D721Med (cell line): ENCODE measurements at places on chromosomes 12 and 14.

- DNase-seq: no peak
Measured at GRCh38 chr12:41731061-41731460, 413.6 kb downstream of the GXYLT1 start.

GRCh38 chr12:110345176-110345661, 58.3 kb downstream of the ANAPC7 start:
- no peak for DNase-seq

GRCh38 chr12:67599691-67600090, 48.9 kb upstream of the DYRK2 start:
- no peak for DNase-seq

- no peak for DNase-seq
Measured at GRCh38 chr12:121279071-121279375, 17.5 kb downstream of the CAMKK2 start.

DNA sequence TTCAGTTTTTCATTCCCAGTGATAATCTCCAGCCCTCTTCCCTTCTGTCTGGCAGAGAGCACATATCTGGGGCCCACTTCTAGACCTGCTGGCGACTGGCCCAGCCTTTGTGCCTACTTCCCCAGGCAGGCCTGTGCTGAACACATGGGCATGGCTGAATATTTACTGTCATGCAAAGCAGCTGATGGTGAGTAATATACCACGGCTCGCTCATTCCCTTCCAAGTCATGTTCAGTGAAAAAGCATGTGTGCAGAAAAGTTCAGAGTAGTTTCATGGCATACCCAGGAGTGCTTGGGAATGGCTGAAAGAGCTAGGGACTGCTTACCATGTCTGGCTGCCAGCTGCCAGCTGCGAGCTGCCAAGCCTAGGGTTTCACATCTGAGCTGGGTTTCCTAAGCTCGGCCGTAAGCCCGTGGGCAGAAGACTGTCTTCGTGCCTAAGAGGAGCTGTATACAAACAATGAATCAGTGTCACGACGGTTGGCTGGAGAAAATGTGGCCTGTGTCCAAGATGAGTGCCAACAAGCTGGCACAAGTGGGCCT, 179.9 kb upstream of the PELI2 start:
- no peak for DNase-seq

GRCh38 chr14:85279407-85279806, 250.5 kb upstream of the FLRT2 start:
- DNase-seq: no peak

DNA sequence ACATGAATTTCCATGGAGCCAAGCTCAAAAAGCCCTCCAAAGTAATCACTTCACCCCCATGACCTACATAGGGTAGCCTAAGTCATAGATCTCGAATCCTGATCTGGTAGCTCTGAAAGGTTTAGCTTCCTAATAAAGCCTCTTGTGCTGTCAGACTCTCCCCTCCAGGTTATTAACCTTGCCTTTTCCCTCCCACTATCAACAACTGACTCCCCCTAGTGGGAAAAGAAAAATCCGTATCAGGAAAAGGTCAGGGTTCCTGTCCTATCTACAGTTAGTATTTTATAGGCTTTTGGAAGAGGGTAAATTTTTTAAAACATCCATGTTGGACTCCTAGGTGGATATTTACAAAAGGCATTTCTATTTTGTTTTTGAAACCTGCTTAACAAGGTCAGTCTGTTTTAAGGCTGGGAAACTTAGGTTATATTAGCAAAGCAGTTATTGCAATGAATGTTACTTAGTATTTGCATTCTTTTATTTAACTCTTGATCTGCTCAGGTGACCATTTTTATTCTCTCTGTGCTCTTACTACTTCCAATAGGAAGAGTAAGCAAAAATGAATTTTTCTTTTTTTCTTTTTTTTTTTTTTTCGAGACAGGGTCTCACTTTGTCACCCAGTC, 8.0 kb downstream of the YY1 start:
- DNase-seq: peak; percentile 60

- DNase-seq: no peak
Measured at GRCh38 chr12:65916991-65917695, 92.9 kb downstream of the HMGA2 start.

GRCh38 chr12:54017878-54018467, 9.2 kb downstream of the HOXC8 start:
- DNase-seq: peak; percentile 92

GRCh38 chr12:50589650-50590435, 85.1 kb downstream of the DIP2B start:
- no peak for DNase-seq
